Stimulated activated CD8-positive, alpha-beta memory T cell treated with anti-CD3 and anti-CD28 coated beads, Interleukin-4, amount 100 ng/mL, for 1 hour (primary cell): ENCODE measurements at places on chromosomes 1 and 21.

- DNase-seq, result no peak
These were observed 7.0 kb upstream of the TNFRSF1B start for GRCh38 chr1:12159816-12160215.

- DNase-seq, result no peak
These were observed 21.3 kb downstream of the ALPL start for GRCh38 chr1:21530368-21531016.

DNA sequence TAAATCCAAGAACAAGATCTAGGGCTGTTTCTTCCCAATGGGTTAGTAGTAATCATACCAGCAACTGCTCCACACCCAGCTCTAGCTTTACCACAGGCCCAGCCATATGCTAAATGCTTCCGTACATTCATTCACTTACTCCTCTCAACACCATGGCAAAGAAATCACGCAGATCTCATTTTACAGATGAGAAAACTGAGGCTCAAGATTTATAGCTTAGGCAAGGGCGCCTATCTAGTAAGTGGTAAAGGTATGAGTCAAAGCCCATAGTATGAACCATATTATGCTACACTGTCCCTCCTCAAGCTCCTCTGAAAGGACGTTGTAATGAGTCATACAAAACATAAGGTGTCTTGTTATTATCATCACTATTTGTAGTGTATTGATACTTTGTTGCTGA, 82.2 kb downstream of the NIBAN1 start:
- no peak for DNase-seq

DNA sequence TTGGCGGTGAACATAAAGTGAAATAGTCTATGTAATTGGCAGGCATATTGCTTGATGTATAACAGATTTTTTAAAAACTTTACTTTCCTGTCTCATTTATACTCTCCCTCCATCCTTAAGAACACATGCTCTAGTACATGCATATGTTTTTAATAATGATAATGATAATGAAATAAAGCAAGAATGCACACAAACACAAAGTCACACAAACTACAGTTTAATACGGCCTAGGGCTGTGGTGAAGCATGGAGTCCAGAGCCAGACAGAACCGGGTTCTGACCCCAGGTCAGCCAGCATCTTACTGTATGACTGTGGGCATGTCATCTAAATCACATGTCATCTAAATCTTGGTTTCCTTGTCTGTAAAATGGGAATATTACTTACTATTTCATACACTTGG, 324.9 kb upstream of the NFIA start:
- no peak for DNase-seq

- no peak for DNase-seq
These were observed 296.3 kb downstream of the NFIA start for GRCh38 chr1:61378494-61379180.
